Right cardiac atrium (tissue), 5 donors: ENCODE measurements at places on chromosomes 12 and 14. TPM values are rescaled to one million over a fixed set of nuclear protein-coding genes. Genes with fewer than 3 reads are reported as not detected.

DNA sequence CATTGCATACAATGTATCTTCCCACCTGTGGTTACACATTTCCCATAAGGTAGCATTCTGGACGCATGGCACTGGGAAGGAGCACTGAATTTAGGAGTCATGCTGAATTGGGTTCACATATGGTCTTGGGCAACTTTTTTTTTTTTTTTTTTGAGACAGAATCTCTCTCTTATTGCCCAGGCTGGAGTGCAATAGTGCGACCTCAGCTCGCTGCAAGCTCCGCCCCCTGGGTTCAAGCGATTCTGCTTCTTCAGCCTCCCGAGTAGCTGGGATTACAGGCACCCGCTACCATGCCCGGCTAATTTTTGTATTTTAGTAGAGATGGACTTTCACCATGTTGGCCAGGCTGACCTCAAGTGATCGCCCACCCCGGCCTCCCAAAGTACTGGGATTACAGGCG, 13.3 kb downstream of the DIP2B start:
- no peak for DNase-seq

- DNase-seq, result no peak
Observed at GRCh38 chr14:99003646-99004045, 268.4 kb downstream of the BCL11B start.

DNA sequence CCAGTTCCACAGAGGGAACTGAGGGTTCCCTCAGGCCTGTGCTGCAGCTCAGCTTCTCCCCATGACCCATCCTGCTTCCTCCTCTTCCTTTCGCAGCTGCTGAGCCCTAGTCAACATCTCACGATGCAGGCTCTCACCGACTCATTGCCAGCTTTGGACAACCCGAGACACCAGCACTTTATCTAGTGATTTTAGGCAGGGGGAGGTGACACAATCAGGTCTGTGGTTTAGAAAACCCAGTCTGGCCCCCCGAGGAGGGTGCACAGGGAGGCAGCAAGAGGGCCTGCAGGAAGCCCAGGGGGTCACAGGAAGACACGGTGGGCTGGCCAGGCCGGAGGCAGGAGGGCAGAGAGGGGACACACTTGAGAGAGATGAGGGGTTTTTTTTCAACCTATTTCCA, 35.4 kb downstream of the DIO3 start:
- DNase-seq, result no peak

MORN3 gene
- total RNA-seq, result 0.11 TPM

CLEC9A gene
- total RNA-seq, result not detected

- no peak for DNase-seq
Observed at GRCh38 chr12:120522568-120522967, 6.4 kb downstream of the COQ5 start.

RD3L gene
- total RNA-seq, result 11.2 TPM

IL31 gene
- not detected for total RNA-seq

GRCh38 chr12:99122496-99122895, 477.4 kb downstream of the APAF1 start:
- DNase-seq, result no peak

GRCh38 chr14:32319368-32320049, 9.6 kb upstream of the AKAP6 start:
- no peak for DNase-seq

NPFF gene
- total RNA-seq, result not detected

CLEC6A gene
- total RNA-seq, result not detected

DNA sequence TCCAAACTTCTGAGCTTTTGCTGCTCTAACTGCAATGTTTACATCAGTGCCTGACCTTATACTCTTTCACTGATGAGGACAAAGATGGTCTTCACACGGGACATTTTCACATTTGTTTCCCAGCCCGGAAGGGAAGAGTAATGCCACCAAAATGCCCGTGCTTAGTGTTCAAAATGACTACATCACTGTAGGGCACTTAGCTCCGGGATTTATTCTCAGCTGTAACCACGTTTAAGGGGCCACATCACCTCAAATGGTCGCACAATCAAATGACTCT, 2.9 kb downstream of the GSG1 start:
- no peak for DNase-seq

- no peak for DNase-seq
Observed at GRCh38 chr14:96086574-96087077, 47.5 kb downstream of the C14orf132 start.

CD4 gene
- 15.4 TPM for total RNA-seq
